Activated CD4-positive, alpha-beta T cell treated with anti-CD3 and anti-CD28 coated beads, Interleukin-2, amount 50 U/mL, for 1 hour (primary cell): ENCODE measurements at places on chromosomes 7 and 10.

- DNase-seq = no peak
These were observed 1.6 kb upstream of the ADAP1 start for GRCh38 chr7:956031-956430.

DNA sequence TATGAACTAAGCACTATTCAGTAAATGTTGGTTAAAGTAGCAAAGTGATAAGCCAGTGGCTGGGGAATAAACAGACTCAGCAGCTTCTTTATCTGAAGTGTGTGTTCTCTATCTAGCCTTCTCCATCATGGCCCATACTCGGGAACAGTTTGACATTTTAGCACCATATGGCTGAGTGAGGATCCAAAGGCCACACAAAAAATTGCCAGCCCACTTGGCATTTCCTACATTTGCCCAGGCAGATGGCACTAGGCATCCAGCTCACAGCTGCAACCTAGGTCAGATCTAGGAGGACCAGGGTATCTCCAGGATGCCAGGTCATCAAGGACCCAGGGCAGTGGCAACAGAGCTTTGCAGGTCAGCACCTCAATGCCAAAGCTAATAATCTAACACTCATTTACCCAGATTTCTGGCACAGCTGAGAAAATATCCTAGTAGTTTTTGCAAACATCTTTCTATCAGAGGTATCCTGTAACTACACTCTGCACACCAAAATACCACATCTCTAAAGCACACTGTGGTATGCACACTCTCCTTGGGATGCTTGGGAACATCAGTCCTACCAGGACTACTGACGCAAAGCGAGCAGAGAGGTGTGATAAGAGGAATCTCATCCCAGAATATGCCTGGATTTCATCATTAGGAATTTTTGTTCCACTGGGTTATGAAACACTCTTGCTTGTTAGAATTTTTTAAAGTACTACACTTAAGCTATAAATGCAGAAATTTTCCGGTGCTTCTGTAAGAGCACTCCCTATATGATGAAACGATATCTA is 61.7 kb downstream of the DOCK4 start:
- DNase-seq = no peak

GRCh38 chr7:30173058-30173897 is 38.5 kb downstream of the MTURN start:
- DNase-seq = no peak

GRCh38 chr7:112205343-112206237 is 609 bp downstream of the DOCK4 start:
- peak; percentile 39 for DNase-seq

GRCh38 chr7:14336256-14336655 is 346.8 kb upstream of the ETV1 start:
- DNase-seq = no peak

DNA sequence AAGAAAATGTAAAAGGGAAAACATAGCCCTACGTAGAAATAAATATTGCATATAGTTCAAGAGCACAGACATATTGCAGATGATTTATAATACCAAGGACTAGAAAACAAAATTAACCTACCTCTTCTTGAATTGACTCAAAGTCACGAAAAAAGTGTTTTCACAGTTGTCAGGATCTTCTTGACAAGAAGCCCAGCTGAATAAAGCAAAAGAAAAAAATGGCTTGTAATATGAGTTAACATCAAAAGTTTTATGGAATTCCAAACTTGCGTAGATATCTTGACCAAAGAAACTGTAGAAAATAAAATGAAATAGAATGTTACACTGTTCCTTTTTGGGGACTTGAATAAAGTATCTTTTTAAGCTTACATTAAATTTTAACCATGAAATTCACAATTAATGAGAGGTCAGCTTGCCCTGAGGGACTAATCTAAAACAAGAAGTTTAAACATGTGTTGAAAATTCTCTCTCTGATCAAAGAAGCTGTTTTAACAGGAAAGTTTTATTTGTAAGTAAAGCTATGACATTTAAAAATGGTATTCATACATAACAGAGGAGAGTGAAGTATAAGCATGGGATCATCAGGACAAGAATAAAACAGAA is 133.1 kb upstream of the SEMA3C start:
- DNase-seq = no peak

- DNase-seq = no peak
These were observed 1.7 kb upstream of the CTNNA3 start for GRCh38 chr10:67697724-67698131.

- DNase-seq = no peak
These were observed 347.0 kb downstream of the KCNMA1 start for GRCh38 chr10:77290528-77291155.

- no peak for DNase-seq
These were observed 10.2 kb upstream of the CCDC71L start for GRCh38 chr7:106671160-106671559.

GRCh38 chr7:80078159-80078731 is 56.4 kb upstream of the GNAI1 start:
- DNase-seq = no peak

DNA sequence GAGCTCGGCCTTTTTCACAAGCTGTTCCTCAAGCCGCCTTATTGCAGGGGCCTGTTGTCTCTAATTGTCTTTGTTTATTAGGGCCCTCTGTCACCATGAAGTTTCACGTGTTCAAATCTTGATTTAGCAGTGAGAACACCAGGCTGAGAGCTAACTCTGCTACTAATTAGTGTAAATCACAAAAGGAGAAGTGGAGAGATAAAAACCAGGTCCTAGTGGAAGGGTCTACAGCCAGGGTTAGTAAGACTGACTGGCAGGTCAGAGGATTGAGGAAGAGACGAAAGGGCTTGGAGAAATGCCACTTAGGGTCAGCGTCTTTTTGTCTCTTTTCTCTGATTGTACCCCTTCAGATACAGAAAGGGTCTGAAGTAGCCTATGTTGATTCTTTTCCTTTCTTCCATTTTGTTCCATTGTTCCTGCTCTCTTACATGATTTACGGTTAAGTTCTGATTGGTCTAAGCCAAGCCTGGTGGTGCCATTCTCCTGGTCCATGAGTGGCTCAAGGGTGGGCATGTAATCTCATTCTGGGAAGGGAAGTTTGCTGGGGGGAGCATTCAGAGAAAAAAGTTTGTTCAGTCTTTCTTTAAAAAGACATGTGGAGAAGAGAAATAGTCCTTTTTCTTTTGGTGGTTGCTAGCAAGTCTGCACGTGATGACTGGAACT is 21.3 kb downstream of the SSMEM1 start:
- DNase-seq = no peak

DNA sequence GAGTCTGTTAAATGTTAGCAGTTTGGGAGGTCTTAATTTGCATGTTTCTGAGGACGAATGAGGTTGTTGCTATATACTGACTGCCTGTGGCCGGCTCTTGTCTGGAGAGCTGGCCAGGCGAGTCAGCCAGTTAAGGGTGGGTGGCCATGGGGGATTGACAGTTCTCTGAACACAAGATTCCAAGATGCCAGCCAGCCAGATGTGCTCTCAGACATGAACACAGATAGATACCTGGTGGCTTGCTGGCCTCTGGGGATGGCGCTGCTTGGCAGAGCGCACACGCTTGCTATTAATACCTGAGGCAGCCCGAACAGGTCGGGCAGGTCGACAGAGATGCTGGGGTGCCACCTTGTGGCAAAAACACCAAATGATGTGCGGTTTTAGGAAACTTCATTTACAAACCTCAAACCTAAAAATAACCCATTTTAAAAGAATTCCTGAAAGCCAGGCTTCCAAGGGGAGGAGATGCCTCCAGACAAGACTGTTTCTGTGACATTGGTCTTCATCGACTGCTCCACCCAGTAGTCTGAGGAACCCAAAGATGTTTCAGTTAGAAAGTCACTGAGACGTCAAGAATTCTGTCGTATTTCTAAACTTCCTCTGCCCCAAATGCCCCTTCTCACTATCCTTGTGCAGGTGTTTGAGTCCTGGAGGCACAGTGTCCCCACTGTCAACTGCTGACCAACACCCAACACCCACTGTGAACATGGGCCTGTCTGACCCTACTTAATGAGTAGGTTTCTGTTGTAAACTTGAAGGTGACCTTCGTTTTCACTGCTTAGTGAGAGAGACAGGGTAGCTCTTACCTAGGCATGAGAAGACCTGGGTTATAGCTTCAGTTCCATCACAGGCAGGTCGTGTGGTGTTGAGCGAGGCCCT is 123.4 kb downstream of the NT5C2 start:
- DNase-seq = peak; percentile 74

GRCh38 chr10:43667317-43667731 is 18.6 kb upstream of the ZNF32 start:
- DNase-seq = no peak

DNA sequence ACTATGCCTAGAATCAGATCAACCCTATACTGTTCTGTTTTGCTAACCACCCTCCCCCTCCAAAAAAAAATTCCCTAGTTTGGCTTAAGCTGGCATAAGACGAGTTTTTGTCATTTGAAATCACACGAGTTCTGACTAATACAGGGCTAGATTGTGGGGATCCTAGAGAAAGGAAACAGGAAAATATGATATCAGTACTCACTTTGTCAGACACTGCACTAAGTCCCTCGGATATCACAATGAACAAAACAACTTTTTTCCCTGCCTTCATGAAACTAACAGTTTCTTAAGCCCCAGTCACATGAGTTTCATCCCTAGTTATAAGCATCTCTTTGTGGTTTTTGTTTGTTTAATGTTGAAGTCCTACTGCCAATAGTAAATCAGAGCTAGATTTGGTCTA is 118.5 kb downstream of the ITGB8 start:
- no peak for DNase-seq

- DNase-seq = no peak
These were observed 207.2 kb downstream of the DPP6 start for GRCh38 chr7:154259396-154259795.

DNA sequence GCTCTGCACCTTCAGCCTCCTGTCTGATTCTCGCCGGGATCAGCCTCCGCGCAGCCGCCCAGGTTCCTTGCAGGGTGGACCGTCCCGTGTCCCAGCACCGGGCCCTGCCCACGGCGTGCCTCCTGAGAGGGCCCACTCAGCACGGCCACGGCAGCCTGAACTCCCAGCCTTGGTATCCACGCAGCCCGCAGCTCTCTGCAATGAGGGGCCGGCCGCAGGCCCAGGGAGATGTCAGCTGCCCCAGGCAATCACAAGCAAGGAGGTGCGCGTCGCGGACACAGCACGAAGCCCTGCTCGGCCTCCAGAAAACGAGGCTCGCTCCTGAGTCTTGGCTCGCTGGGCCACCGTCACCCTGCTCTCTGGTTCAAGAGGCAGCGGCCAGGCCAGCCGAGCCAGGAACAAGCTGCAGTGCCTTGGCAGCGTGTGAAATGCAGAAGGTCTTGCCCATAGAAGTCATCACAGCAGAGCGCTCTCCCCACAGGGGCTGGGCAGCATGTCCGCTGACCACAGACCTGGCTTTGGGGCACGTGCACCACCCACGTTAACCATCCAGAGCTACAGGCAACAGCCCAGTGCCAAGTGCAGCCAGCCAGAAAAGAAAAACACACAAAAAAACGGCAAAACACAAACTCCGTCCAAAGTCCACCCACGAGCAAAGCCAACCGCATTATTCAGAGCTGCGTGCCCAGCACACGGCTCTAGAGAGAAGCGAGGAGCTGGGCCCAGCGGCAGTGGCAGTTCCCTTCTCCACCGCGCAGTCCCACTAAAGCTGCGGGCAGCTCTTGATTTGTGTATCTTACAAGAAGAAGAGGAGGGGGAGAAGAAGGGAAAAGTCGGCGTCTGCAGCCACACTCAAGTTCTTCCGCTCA is 13.9 kb downstream of the GPER1 start:
- no peak for DNase-seq
